Aorta (tissue), 5 donors: ENCODE measurements at places on chromosomes 7 and 10. TPM values are rescaled to one million over a fixed set of nuclear protein-coding genes. Genes with fewer than 3 reads are reported as not detected.

DNA sequence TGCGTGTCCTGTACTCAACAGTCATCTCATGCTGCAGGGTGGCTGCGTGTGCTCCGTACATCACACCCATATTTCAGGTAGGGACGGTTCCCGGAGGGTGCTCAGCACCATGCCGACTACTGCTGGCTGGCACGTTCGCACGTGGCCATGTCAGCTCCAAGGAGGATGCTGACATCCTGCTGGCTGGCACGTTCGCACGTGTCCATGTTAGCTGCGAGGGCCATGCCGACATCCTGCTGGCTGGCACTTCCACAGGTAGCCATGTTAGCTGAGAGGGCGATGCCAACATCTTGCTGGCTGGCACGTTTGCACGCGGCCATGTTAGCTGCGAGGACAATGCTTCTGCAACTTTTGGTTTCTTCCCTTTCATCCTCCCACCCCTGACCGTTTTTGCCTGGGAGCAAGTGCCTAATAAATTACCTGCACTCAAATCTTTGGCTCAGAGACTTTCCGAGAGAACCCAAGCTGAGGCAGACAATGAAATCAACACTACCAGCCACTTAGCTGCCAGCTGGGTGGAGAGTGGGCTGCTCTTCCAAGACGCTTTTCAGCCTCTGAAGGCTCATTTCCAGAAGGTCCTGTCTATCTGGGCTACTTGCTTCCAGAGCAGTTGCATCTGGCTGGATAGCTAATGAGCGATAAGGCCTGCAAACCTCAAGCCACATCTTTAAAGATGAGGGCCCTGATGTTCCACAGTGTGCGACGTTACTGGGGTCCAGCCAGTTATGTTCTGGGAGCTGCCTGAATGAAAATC lies 104.6 kb downstream of the WDR37 start:
- no peak for DNase-seq

Gene TUBAL3
- polyA plus RNA-seq: 0.28 TPM

- DNase-seq: no peak
Observed at GRCh38 chr7:71829515-71829914, 582.6 kb downstream of the CALN1 start.

DNA sequence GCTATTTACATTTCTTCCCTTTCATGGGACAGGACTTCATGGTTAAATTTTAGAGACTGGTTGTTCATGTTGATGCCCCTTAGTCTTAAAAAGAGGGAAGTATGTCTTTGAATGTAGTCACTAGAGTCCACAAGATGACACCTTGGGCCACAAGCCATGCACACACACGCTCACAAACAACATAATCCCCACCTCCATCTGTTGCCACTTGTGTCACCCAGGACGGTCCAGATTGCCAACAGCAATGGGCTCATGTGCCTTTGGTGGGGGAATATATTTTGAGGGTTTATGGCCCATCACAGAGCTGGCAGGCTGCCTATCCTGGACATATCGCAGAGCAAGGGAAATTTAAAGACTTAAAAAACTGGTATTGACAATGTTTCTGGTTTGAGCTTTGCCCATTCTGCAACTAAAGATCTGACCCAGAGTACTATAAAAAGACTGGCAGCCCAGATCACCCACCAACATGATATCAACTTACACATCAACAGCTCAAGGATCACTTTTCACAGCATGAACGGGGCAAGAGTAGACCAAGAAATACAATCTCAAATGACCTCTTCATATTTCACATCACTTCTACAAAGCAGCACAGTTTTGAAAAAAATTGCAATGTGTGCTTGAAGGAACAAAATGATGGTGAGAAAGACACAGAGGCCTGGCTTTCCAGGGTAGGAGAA lies 50.5 kb downstream of the STRA8 start:
- DNase-seq: no peak

Gene TMED4
- 47.2 TPM for polyA plus RNA-seq

Gene FOXI2
- polyA plus RNA-seq: not detected

- no peak for DNase-seq
Observed at GRCh38 chr10:78808736-78809367, 259.9 kb upstream of the ZMIZ1 start.

GRCh38 chr7:28695300-28696295 lies 262.5 kb downstream of the TRIL start:
- DNase-seq: no peak

- peak; percentile 55 for DNase-seq
Observed at GRCh38 chr10:42954766-42955492, 121.9 kb upstream of the RET start.

Gene LLCFC1
- not detected for polyA plus RNA-seq

DNA sequence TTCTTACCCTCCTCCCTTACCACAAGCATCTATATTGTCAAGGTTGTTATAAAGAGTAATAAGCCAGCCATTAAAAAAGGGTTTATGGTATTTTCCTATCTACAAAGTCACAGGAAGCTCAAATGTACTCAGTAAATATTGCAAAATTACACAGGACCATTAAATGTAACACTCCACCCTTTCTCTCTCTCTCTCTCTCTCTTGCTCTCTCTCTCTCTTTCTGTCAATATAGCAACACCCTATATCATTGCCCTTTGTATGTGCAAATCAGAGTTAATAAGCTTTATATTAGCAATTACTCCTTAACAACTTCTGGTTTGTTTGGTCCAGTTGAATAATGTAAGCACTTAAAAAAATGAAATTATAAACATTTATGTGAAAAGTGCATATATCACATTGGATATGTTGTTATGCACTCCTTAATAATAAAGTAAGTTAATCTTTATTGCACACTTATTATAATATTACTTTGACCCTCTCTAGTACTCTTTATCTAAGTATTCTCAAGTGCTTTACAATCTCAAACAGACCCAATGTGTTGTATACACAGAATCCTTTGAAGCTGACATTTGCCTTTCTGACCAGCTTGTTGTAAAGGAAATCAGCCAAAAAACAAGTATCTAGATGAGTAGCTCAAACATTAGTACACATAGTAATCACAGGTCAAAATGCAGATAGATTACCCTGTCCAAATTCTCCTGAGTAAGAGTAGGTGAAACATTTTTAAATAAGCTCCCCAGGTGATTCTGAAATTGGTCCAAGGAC lies 93.2 kb downstream of the CFTR start:
- DNase-seq: no peak
